Karpas-422 (cell line): ENCODE measurements at places on chromosomes 11 and 22. TPM values are rescaled to one million over a fixed set of nuclear protein-coding genes. Genes with fewer than 3 reads are reported as not detected.

The OR6T1 gene
- not detected in 2 replicates for total RNA-seq

The OR52A1 gene
- total RNA-seq, result not detected in 2 replicates

The KLHL35 gene
- 1.3 and 8.5 TPM in 2 replicates for total RNA-seq

The CARNS1 gene
- total RNA-seq, result 0.18 TPM in 1 of 2 replicates, not detected in the other

The ARHGAP8 gene
- not detected in 2 replicates for total RNA-seq

The GTSE1 gene
- total RNA-seq, result 15.3 TPM in 2 replicates

The ESRRA gene
- 16.0 and 33.9 TPM in 2 replicates for total RNA-seq

The TRIM48 gene
- not detected in 2 replicates for total RNA-seq

The PGA5 gene
- not detected in 2 replicates for total RNA-seq

GRCh38 chr11:10502770-10503169 is 38.2 kb downstream of the RNF141 start:
- no peaks in the 10 kb centered on the region for H3K36me3 ChIP-seq
- no peak for DNase-seq
- H3K4me1 ChIP-seq, result peaks cover 8% of the 10 kb centered on the region
- no peak overlapping the region for H3K4me3 ChIP-seq
- no peak overlapping the region for H3K27ac ChIP-seq

DNA sequence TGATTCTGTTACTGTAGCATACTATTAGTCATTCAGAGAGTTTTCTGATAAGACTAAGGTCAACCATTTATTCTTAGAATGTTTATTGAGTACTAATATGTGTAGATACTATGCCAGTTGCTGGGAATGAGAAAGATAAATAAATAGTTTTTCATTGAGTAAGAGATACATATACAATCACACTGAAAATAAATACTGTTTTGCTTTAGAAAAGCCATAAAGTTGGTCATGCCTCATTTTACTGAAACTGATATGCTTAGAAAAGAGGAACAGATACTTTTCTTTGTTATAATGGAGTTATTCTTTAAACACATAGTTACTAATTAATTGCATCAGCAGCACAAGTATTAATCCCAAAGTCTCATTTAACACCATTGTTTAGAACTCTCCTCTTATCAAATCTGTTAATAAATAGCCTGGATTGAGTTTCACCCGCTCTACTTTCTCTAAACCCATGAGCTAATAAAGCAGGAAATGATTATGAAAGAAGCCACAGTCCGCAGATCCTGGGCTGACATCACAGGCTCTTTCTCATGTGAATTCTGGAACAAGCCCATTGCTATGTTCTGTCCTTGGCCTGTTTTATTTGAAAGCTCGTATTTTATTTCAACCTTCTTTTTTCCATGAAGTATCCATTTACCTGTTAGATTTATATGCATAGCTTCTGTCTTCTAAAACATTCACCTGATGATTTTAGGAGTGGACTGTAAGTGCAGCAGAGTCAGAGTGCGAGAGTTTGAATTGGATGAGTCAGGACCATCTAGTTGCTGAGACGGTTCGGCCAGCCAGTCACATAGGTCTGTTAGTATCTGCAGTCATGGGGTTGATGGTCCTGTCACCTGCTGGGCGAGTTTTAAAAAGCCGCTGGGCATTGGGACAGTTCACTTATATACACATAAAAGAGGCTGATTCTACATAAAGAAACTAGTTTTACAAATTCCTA is 35.5 kb downstream of the PIWIL4 start:
- H3K27ac ChIP-seq, result no peak overlapping the region
- H3K4me3 ChIP-seq, result no peak overlapping the region
- 0 out of 2 replicates have a peak, but pooled peaks cover 2% of the 10 kb centered on the region for H3K27me3 ChIP-seq
- H3K36me3 ChIP-seq, result no peaks in the 10 kb centered on the region

DNA sequence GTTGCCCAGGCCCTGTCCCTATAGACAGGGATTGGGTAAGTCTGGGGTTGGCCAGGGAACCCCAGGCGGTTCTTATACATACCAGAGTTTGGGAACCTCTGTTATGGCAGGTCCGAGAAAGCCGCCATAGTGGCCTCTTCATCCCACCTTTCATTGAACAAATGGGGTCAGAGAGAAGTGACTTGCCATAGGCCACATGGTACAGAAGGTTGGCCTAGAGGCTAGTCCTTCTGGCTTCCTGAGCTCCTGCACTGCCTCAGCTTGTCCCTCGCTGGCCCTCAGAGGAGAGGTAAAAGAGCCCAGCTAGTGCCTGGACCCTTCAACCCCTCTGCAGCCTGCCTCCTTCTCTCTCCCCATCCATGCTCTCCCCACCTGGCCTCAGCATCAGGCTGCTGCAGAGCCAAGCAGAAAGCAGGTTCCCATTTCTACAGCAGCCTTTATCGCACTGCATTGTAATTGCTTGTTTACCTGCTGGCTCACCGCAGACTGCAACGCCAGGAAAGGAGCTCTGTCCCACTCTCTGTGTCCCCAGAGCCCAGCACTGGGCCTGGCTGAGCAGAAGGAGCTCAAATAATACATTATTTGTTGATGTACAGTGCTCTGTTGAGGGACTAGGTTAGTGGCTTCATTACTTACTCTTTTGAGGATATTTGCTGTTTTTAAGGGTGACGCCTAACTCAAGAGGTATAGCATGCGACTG is 103.6 kb downstream of the TRIM29 start:
- H3K36me3 ChIP-seq, result no peaks in the 10 kb centered on the region
- no peak for DNase-seq
- no peaks in the 10 kb centered on the region for H3K27me3 ChIP-seq

DNA sequence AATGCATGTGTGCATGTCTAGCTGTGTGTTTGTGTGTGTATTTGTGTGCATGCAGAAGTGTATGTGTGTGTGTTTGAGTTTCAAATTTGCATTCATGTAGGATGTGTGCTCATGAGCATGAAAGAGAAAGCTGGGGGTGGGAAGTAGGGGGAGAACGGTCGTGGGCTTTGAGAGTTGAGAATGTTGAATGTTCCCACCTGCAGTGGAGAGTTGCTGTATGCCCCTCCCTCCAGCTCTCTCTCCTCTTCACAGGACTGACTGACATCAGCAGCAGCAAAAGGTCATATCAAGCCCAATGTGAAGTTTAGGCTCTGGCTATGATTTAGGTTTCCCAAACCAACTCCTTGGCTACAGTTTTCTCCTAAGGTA is 63.8 kb upstream of the RRAS2 start:
- no peaks in the 10 kb centered on the region for H3K36me3 ChIP-seq
- DNase-seq, result no peak
- no peak overlapping the region for H3K27ac ChIP-seq
- peaks cover 6% of the 10 kb centered on the region; the same call in 1 of the 2 replicates for H3K4me1 ChIP-seq
- no peaks in the 10 kb centered on the region for H3K27me3 ChIP-seq
- H3K4me3 ChIP-seq, result no peak overlapping the region

DNA sequence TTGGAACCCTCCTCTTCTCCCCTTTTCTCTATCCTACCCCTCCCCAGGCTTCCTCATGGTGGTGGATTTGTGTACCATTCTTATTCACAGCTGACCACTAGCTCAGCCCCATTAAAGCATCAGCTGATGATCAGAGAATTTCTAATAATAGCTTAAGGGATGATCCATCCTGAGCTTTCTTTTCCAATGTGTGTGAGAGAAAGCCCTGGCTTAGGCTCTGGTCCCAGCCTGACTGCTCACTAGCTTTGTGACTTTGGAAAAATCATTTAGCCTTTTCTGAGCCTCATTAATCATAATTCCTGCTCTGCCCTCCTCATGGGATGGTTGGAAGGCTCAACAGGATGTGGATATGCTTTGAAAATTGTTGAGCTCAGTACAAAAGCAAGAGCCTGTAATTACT is 26.3 kb upstream of the CCDC90B start:
- no peak overlapping the region for H3K27ac ChIP-seq
- DNase-seq, result no peak
- no peaks in the 10 kb centered on the region for H3K27me3 ChIP-seq
- no peaks in the 10 kb centered on the region for H3K4me1 ChIP-seq
- H3K36me3 ChIP-seq, result no peaks in the 10 kb centered on the region

DNA sequence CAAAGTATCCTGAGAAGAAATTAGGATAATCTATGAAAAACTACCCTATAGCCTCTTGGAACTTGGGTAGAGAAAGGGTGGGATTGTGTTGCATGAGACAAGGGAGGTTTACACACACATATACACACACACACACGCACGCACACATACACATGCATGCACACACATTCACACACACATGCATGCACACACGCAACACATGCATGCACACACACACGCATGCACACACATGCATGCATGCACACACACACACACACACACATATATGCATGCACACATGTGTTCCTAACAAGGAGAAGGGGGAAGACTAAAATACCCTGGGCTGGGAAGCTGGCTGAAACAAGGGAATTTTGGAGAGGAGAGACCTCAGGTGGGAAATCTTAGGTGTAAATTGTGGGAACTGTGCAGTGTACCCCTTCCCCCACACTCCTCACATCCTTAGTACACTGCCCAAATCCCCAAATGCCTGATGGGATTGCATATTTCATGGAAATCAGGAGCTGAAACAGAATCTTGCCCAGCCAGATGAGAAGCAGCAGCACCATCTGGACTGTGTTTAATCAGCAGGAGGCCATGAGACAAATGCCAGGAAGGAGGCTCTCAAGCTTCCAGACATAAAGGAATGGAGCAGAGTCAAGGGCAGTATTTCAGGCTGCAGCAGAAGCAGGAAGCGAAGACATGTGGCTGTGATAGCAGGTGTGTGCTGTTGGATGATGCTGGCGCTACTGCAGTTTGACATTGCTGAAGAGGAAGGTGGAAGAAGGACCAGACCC is 14.6 kb upstream of the POLD3 start:
- no peaks in the 10 kb centered on the region for H3K27me3 ChIP-seq
- no peak overlapping the region for H3K27ac ChIP-seq
- H3K4me1 ChIP-seq, result no peaks in the 10 kb centered on the region
- no peak overlapping the region for H3K4me3 ChIP-seq

GRCh38 chr11:12958986-12959385 is 50.1 kb upstream of the RASSF10 start:
- no peaks in the 10 kb centered on the region for H3K27me3 ChIP-seq
- H3K4me1 ChIP-seq, result no peaks in the 10 kb centered on the region
- H3K36me3 ChIP-seq, result no peaks in the 10 kb centered on the region

GRCh38 chr22:40224702-40225101 is 47.0 kb downstream of the TNRC6B start:
- no peak for DNase-seq
- H3K27me3 ChIP-seq, result no peaks in the 10 kb centered on the region
- peaks cover 5% of the 10 kb centered on the region; the same call in 1 of the 2 replicates for H3K4me1 ChIP-seq
- H3K36me3 ChIP-seq, result peaks cover 7% of the 10 kb centered on the region; the same call in 1 of the 2 replicates

- H3K36me3 ChIP-seq, result no peaks in the 10 kb centered on the region
- no peaks in the 10 kb centered on the region for H3K27me3 ChIP-seq
- H3K4me1 ChIP-seq, result peaks cover under 1% of the 10 kb centered on the region; the same call in 1 of the 2 replicates
- no peak for DNase-seq
Measured at GRCh38 chr11:108530426-108530825, 32.2 kb upstream of the POGLUT3 start.

DNA sequence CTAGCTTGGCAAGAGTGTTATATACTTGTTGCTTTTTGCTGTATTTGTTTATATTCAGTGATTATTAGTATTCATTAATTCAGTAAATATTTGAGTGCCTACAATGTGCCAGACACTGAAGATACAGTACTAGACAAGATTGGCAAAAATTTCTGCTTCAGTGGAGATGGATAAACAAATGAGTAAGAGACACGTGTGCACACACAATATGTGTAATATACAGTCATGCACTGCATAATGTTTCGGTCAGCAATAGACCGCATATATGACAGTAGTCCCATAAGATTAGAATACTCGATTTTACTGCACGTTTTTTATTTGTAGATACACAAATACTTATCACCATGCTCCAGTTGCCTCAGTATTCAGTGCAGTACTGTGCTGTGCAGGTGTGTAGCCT is 104.9 kb upstream of the GAL start:
- H3K4me3 ChIP-seq, result no peak overlapping the region
- peaks cover 3% of the 10 kb centered on the region; the same call in 1 of the 2 replicates for H3K4me1 ChIP-seq
- H3K27ac ChIP-seq, result no peak overlapping the region
- no peak for DNase-seq
